ENCODE measurements at places on chromosomes 2 and 18.

GRCh38 chr2:223032187-223033142 lies 19.5 kb upstream of the KCNE4 start:
- no peak for DNase-seq

DNA sequence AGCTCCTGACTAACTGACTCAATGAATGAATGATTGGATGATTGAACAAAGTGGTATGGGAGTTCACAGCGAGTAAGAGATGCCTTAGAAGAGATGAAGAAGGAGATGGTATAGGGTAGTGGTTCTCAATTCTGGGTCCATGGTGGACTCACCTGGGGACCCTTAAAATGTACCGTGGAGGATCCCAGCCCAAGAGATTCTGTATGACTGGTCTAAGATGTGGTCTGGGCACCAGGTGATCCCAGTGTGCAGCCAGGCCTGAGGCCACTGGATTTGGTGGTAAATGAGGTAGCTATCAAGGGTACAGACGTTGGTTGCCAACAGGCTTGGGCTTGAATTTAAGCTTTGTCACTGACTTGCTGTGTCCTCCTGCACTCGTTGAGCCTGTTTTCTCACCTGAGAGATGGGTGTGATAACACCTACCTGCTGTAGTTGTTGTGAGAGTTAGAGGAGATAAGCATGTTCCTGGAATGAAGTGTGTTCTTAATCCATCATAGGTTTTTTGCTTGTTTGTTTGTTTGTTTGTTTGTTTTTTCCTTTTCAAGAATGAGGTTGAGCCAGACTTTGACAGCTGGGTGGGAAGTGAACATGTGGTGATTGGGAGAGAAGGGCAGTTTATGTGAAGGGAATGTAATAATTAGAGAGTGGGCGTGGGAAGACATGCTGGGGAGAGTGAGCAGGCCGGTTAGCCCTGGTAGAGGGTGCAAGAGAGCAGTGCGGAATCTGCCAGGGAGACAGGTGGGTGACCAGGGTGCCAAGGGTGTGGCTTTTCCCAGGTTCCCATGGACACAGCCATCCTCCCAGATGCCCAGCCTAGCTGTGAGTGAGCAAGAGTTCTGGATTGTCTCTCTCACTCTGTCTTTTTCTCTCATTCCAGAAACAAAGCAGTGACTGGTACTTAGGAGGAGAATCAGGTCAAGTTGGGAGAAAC lies 31.4 kb upstream of the IL1B start:
- DNase-seq = no peak

DNA sequence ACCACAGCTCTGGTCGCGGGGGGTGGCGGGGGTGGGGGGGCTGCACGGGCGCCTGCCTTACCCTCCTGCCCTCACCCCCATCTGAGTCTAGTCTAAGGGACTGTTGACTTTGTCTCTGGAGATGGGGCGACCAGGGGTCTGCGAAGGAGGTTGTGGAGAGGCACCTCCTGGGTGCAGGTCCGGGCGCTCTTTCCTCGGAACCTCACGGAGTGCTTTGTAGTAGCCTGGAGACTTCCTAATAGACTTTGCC lies 141.3 kb downstream of the MEIS1 start:
- no peak for DNase-seq

- no peak for DNase-seq
Measured at GRCh38 chr2:128784626-128785306, 466.1 kb upstream of the HS6ST1 start.

GRCh38 chr2:104432401-104432800 lies 421.5 kb upstream of the POU3F3 start:
- DNase-seq = no peak
